Islet precursor cell (in vitro differentiated cells): ENCODE measurements at places on chromosomes 13 and 19.
A peak's percentile ranks its signal among the peaks of the same experiment; 100 is the strongest.

DNA sequence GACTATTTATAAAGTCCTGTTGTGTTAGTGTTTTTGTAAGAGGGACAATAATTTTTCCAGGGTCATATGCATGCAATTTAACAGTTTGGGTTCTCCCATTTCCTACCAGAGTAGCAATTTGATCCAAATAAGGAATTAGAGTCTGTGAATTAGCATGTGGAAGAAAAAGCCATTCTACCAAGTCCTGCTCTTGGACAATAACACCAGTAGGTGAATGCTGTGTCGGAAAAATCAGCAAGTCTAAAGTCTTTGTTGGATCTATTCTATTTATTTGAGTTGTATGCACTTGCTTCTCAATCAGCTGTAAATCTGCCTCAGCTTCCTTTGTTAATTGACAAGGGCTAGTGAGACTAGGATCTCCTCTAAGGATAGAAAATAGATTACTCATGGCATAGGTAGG, 21.4 kb upstream of the IL17D start:
- no peak for DNase-seq

GRCh38 chr13:48890391-48890790, 85.3 kb upstream of the FNDC3A start:
- no peak for DNase-seq

DNA sequence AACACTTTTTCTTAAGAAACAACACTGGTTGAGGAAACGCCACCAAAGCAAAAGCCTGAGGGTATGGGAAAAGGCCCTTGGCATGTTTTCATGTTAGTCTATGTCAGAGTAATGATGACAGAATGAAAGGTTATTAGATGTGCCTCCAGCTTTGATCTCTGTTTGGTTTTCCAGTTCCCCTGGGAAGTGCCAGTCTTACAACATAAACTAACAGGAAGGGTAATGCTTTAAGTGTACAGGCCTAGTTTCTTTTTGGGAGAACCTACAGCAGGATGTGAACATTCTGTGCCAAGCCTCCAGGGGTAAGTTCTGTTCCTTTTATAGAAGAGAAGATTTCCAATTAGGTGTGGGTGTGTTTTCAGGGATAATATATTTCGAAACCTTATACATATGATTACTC, 121.7 kb downstream of the FNDC3A start:
- DNase-seq, result no peak

- DNase-seq, result no peak
Observed at GRCh38 chr13:65460136-65460535, 1770.0 kb downstream of the PCDH9 start.

- DNase-seq, result peak; percentile 73
Observed at GRCh38 chr13:24270639-24271141, 38.7 kb upstream of the C1QTNF9 start.

- DNase-seq, result no peak
Observed at GRCh38 chr13:75492389-75492788, 10.4 kb upstream of the TBC1D4 start.

- DNase-seq, result no peak
Observed at GRCh38 chr13:24185591-24186232, 25.2 kb downstream of the SPATA13 start.

GRCh38 chr13:99431927-99432608, 69.2 kb upstream of the TM9SF2 start:
- DNase-seq, result peak; percentile 43

DNA sequence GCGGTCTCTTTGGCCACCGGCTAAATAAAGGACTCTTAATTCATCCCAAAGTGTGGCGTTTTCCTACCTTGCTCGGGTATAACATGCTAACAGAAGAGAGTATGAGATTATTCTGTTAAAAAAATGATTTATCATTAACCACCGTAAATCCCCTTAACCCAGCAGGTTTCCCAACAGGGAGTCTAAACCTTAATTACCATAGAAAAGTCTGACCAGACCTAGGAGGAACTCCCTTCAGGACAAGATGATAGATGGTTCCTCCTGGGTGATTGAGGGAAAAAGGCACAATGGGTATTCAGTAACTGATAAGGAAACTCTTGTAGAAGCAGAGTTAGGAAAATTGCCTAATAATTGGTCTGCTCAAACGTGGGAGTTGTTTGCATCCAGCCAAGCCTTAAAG, 193.7 kb downstream of the ZNF737 start:
- no peak for DNase-seq

DNA sequence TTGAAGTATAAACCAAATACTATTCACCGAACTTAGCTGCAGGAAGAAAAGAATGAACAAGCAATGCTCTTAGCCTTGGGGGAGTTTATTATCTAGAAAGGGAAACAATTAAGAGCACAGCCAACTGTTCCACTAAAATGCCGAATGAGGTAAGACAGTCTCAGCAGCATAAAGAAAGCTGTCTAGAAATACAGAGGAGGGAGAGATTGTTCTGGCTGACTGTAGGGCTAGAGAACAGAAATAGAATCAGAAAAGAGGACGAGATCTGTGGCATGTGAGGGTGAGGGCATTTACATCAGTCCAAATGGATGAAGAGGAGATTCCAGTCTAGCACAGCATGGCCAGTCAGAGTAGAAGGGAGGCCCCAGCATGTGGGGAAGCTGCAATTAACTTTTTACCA, 56.8 kb upstream of the TNFRSF19 start:
- no peak for DNase-seq

DNA sequence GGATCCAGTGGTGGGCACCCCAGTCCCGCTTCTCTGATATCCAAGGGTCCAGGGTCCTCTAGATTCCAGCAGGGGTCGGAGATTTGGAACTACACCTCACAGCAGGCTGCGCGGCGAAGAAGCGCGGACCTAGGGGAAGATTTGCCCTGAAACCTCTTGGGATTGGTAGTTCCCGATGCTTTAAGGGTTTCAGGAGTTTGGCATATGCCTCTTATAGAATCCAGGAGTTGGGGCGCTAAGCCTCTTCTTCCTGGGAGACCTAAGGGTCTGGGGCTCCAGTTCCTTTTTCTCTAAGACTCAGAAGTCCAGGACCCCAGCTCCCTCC, 349 bp downstream of the BCL2L12 start:
- no peak for DNase-seq

DNA sequence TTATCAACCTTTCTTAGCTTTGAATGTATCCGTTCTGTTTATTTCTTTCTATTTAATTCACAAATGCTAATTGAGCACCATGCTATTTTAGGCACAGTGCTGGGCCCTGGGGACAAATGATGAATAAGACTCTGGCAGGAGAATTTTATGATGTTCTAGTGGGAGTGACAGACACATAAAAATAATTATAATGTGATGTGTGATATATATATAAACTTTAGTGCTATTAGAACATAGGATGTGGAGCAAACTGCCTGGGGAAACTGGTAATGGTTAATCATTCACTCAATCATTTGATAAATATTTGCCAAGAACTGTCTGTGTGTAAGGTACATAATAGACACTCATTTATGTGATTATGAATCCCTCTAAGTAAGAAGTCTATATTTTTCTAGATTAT, 50.7 kb upstream of the FRY start:
- DNase-seq, result no peak

GRCh38 chr19:38880882-38881609, 3.0 kb upstream of the RINL start:
- DNase-seq, result peak; percentile 45

DNA sequence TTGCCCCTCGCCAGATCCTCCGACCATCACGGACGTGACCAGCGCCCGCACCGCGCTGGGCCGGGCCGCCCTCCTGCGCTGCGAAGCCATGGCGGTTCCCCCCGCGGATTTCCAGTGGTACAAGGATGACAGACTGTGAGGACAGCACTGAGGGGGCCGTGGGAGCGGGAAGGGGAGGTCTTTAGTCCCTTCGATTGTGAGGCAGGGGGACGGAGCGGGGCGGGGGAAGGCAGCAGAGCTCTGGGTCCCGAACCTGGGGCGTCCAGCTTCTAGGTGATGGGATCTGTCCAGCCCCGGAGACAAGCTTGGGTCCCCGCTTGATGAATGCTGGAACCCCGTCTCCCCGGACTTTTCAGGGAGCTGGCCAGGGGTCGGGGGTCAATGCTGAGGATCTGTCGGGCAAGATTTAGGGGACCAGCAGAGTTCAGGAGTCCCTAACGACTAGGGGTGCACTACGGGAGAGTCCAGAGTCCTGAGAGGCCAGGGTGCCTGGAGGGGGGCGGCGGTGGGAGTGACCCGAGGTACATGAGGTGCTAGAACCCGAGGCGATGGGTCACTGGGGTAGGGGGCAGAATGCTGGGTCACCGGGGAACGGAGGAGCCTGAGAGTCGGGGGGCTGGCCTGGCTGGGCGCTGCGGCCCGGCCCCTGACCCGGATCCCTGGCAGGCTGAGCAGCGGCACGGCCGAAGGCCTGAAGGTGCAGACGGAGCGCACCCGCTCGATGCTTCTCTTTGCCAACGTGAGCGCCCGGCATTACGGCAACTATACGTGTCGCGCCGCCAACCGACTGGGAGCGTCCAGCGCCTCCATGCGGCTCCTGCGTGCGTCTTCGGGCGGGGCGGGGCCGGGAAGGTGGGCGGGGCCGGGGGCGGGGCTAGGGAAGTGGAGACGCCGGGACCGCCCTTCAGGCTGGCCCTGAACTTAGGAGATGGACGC, 14.6 kb downstream of the VSIG10L start:
- DNase-seq, result peak; percentile 88

GRCh38 chr13:100131863-100132574, 43.1 kb downstream of the PCCA start:
- DNase-seq, result peak; percentile 84

DNA sequence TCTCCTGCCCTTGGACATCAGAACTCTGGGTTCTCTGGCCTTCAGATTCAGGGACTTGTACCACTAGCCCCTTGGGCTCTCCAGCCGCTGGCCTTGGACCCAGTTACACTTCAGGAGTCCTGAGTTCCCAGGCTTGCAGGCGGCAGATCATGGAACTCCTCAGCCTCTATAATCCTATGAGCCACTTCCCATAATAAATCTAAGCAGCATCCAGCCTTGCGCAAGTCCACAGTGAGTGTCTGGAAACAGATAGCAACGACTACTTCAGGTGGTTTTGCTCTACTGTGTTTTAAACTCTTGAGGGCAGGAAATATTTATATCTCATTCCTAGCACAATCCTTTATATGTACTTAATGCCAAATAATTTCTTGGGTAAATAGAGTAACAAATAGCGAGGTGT, 92.3 kb downstream of the COL4A1 start:
- no peak for DNase-seq

DNA sequence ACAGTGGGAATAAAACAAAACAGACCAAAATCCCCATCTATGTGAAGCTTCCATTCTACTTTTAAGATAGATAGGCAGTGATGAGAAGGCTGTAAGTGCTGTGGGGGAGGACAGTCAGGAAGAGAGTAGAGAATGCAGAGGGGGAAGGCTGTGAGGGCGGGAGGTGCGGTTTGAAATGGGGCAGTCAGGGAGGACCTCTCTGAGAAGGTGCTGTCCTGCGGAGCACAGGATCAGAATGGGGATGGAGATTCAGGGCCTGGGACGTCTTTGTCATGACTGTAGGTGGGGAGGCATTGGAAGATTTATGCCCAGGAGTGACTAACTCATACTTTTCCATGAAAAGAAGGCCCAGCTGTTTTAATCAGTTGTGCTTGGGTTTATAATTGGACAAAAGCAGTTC, 3.9 kb upstream of the GPR183 start:
- no peak for DNase-seq

DNA sequence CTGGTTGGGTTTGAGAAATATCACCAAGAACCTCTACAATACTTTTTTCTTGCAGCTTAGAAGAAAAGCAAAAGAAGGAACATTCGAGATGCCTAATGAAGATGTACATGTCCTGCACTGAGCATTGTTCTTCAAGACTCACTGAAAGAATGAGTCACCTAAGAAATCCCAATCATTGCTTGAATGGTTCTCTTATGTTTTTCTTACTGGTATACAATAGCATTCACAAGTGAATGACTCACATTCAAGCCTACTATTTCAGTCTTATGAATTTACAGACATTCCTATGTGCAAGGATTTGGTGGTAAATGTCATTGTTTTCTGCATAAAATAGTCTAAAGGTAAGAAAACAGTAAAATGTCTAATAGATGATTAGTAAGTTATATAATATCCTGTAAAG, 594.6 kb downstream of the PCDH9 start:
- no peak for DNase-seq

DNA sequence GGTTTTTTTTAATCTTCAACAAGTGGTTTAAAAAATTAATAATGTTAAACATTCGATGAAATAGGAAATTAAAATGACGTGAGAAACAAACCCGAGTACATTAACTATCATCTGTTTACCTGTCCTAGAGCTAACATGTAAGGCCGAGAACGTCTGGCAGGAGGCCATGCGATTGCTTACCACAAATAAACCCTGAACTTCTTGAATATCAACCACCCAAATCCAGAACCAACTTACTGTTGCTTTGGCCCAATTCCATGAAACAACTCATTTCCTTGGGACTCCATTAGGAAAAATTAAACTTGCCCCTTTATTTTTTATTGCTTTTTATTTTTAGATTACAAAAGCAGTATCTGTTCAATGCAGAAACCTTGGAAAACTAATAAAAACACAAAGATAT, 228.9 kb upstream of the IRS2 start:
- DNase-seq, result no peak

GRCh38 chr19:1082165-1082927, 12.8 kb downstream of the POLR2E start:
- peak; percentile 99 for DNase-seq

DNA sequence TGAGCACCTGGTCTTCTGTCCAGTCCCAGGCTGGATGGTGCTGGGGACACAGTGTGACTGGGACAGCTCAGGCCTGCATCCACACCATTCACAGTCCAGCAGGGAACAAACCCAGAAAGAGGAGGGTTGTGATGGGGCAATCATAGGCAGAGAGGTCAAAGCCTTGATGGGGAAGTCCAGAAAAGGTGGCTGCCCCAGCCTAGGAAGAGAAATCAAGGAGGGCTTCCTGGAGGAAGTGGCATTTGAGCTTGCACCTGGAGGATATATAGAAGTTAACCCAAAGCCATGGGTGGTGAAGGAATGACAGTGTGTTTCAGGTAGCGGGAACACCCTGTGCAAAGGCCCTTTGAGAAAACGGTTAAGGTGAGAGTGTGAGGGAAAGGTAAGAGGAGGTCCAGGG, 2.6 kb upstream of the PRX start:
- no peak for DNase-seq

DNA sequence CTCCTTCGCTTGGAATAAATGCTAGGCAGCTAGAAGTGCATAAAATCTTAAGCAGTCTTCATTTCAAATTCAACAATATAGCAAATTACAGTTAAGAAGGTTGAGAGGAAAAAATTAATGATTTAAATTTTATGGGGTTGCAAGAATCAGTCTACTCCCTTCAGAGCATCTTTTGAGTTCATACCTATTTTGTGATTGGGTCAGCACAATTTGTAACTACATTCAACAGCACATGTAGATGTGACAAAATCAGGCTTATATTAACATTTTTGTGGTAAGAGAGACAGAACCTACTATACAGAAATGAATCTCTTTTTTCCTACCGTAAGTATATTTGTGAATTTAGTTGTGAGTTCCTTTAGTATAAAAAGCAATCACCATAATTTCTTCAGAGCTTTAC, 520.6 kb upstream of the HTR2A start:
- DNase-seq, result no peak

GRCh38 chr19:4448147-4448985, 9.2 kb downstream of the UBXN6 start:
- no peak for DNase-seq
